ENCODE measurements at places on chromosomes 2 and 18. TPM values are rescaled to one million over a fixed set of nuclear protein-coding genes. Genes with fewer than 3 reads are reported as not detected.

Gene INO80B
- polyA plus RNA-seq: 4.8 TPM

Gene LRRTM4
- polyA plus RNA-seq: not detected

Gene TNFRSF11A
- polyA plus RNA-seq: not detected

Gene CWC22
- 6.5 TPM for polyA plus RNA-seq

Gene ERLEC1
- 73.5 TPM for polyA plus RNA-seq

Gene CXCR1
- polyA plus RNA-seq: not detected

Gene RNU2-63P
- not detected for polyA plus RNA-seq

Gene PSD4
- 0.37 TPM for polyA plus RNA-seq

Gene NGEF
- polyA plus RNA-seq: 0.07 TPM

Gene CNTNAP5
- not detected for polyA plus RNA-seq

Gene SERPINB13
- not detected for polyA plus RNA-seq

Gene ATP8B1
- polyA plus RNA-seq: 59.8 TPM

Gene MGAT4A
- polyA plus RNA-seq: not detected

Gene SCG2
- 1.5 TPM for polyA plus RNA-seq

Gene SCN7A
- polyA plus RNA-seq: 7.0 TPM

Gene GAL3ST2
- not detected for polyA plus RNA-seq

Gene RTTN
- polyA plus RNA-seq: 4.1 TPM

Gene CTDSP1
- polyA plus RNA-seq: 66.6 TPM

Gene SUMO1
- 192 TPM for polyA plus RNA-seq

Gene DSC3
- polyA plus RNA-seq: 0.02 TPM

Gene ANKRD29
- polyA plus RNA-seq: 0.12 TPM

Gene FOXD4L1
- polyA plus RNA-seq: 0.02 TPM

Gene ACOXL
- polyA plus RNA-seq: not detected

Gene POTEI
- not detected for polyA plus RNA-seq

Gene REG3A
- polyA plus RNA-seq: not detected

Gene KIAA2012
- polyA plus RNA-seq: 0.12 TPM

Gene WDPCP
- polyA plus RNA-seq: 3.9 TPM

Gene FAP
- 300 TPM for polyA plus RNA-seq

Gene TEKT4
- not detected for polyA plus RNA-seq

Gene ZSWIM2
- polyA plus RNA-seq: 0.10 TPM

Gene SS18
- polyA plus RNA-seq: 120 TPM

Gene PPP1CB
- 105 TPM for polyA plus RNA-seq

Gene STARD6
- not detected for polyA plus RNA-seq

Gene PSMA8
- polyA plus RNA-seq: not detected

Gene CHRNG
- not detected for polyA plus RNA-seq

Gene EVX2
- polyA plus RNA-seq: not detected

Gene ANKRD30B
- polyA plus RNA-seq: not detected

Gene AQP12A
- polyA plus RNA-seq: not detected

Gene PRPF40A
- polyA plus RNA-seq: 87.1 TPM

Gene CENPO
- 12.1 TPM for polyA plus RNA-seq

Gene RAPGEF4
- polyA plus RNA-seq: 0.63 TPM

Gene RND3
- 627 TPM for polyA plus RNA-seq

Gene CDCA7
- polyA plus RNA-seq: 11.4 TPM

Gene SLC40A1
- polyA plus RNA-seq: 5.4 TPM

Gene MRPL44
- polyA plus RNA-seq: 24.3 TPM

Gene FBLN7
- 0.22 TPM for polyA plus RNA-seq

Gene SLC4A3
- polyA plus RNA-seq: 3.3 TPM

Gene SP140L
- polyA plus RNA-seq: 11.4 TPM

Gene IHH
- not detected for polyA plus RNA-seq

Gene FIGN
- polyA plus RNA-seq: 2.1 TPM

Gene DYNAP
- polyA plus RNA-seq: not detected
